ENCODE measurements at places on chromosomes 3 and 15.

- DNase-seq = no peak
These were observed 38.7 kb downstream of the ROBO1 start for GRCh38 chr3:79729096-79729495.

- no peak for DNase-seq
These were observed 45.4 kb upstream of the TSC22D2 start for GRCh38 chr3:150362515-150363302.

- no peak for DNase-seq
These were observed 34.2 kb downstream of the ATP2B2 start for GRCh38 chr3:10471054-10471688.

DNA sequence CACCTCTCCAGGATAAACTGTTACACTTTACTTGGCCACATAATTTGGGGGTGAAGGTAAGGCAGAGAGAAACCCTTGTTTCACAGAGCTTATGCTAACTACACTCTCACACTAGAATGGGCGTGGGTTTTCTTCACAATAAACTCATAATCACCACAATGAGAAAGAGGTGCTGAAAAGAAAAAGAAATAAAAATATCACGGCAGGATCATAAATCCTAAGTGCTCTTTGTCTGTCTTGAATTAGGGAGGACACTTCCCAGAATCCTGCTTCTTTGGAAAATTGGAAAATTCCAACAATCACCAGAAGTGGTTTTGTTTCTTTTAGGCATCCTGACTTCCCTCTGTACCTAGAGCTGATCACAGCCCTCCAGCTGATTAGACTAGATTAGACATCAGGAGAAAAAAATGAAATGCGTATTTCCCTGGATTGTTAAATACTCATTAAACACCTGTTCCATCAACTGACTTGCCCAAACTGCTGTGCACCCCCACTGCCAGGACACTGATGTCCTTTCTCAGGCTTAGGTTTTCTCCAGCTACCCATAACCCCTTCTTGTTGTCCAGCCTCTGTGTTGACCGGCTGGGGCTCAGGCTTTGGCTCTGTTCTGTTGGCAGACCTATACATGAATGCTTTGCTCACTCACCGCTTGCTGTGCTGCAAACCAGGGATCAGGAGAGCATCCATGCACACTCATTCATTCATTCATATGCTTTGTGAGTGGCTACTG is 41.6 kb upstream of the ACKR4 start:
- no peak for DNase-seq

- no peak for DNase-seq
These were observed 25.4 kb upstream of the PIGZ start for GRCh38 chr3:196994056-196994455.

DNA sequence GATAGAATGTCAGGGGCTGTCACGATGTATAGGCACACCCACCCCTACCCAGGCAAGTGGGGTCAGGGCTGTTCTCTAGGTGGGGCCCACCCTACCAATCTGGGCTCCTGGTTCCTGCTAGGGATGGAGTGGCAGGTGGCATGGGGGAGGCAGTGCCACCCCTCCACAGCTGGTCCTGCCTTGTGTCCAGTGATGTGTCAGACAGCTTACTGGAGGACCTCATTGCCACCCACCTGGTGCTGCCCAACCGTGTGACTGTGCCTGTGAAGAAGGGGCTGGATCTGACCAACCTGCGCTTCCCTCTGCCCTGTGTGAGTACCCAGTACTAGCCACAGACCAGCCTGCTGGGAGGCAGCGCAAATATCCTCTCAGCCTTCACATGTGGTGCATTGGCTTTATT is 27.5 kb downstream of the ESYT3 start:
- no peak for DNase-seq
